ENCODE measurements at places on chromosomes 6 and 20.

GRCh38 chr20:10559266-10559665, 114.5 kb downstream of the JAG1 start:
- no peak for DNase-seq

DNA sequence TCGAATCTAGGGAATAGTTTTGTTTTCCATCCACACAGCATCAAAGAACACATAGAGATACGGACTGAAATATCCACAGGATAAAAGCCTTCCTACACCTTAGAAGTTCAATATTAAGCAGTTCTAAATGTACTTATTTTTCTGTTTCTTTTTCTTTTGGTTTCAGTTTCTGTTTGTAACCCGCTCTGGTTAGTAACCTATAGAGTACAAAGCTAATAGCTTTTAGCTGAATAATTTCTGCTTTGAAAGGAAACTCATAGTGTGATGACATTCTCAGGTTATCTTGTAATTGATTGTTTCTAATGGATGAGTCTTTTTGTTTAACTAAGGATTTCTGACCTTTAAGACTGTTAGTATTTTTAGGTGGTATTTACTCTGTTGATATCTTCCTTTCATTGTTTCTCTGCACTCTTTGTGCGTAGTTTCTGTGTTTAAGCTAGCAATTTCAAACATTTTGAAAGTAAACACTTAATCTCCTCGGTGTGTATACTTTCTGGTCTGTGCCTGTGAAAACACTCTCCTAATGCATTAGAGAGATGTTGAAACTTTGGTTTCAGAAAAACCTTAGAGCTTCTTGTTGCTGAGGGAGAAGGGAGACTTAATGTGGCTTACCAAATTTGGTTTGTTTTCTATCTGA, 385.5 kb downstream of the HDGFL1 start:
- no peak for DNase-seq

DNA sequence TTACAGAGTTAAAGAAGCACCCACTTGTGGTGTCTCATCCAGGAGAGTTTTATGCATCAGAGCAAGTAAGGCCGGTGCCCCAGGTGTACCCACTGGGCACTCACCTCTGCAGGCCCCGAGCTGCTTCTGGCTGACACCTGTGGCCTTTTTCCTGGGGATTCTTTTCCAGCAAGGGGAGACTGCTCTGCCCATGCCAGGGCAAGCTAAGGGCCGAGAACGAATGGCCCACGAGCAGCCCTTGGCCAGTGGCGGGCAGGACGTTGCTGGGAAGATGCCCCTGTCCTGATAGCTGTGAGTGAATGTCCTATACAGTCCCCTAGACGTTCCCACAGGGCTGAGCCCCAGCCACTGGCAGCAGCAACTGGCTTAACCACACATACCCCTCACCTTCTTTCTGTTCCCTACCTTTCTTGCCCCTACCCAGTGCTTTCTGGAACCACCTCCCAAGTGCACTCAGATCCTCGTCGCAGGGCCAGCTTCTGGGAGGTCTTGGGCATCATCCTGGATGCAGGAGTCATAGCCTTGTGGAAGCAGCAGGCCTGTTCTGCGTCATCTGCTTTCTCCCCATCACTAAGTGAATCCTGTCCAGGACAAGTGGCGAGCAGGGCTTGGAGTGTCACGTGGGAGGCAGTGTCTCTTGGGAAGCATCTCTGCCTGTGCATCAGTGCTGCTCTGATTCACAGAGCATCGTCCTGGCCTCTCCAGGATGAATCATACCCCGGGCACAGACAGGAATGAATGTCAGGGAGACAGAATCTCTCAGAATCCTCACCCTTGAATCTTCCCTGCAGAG, 32.5 kb downstream of the SYNDIG1 start:
- DNase-seq = no peak

GRCh38 chr6:3455569-3456394, 1.1 kb downstream of the SLC22A23 start:
- no peak for DNase-seq

- no peak for DNase-seq
These were observed 4.5 kb downstream of the RING1 start for GRCh38 chr6:33212857-33213165.

GRCh38 chr6:43809417-43810305, 39.6 kb downstream of the VEGFA start:
- DNase-seq = peak; percentile 28

DNA sequence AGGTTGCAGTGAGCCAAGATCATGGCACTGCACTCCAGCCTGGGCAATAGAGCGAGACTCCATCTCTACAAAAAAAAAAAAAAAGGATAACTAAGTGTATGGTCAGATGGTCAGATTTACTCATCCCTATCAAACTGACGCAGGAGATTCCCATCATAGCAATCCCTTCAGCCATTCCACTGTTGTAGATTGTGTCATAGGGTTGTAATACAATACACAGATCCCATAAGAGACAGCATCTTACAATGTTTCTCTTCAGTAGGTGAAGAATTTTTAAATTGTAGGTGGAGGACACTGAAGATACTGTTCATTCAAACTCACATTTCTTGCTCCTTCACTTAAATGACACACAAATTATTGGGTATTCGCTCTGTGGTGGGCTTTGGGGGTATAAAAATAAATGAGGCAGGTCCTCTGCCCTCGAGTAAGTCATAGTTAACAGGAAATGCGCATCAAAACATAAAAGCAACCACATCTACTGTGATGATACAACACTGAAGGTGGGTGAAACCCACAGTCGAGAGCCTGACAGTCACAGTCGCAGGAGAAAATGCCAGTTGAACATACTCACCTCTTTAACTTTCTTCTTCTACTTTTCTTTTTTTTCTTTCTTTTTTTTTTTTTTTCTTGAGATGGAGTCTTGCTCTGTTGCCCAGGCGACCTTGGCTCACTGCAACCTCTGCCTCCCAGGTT, 205.5 kb downstream of the ZNF217 start:
- DNase-seq = no peak

DNA sequence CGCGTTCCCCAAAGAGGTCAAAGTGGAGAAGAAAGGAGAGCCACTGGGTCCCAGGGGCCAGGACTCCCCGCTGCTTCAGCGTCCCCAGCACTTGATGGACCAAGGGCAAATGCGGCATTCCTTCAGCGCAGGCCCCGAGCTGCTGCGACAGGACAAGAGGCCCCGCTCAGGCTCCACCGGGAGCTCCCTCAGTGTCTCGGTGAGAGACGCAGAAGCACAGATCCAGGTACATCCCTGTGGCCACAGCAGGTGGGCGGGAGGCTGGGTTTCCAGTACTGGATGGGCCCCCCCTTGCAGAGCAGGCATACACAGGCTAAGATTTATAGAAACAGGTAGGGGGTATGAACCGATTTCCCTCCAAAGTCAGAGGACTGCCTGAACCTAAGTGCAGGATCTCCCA, 42.7 kb upstream of the SMIM28 start:
- no peak for DNase-seq

- no peak for DNase-seq
These were observed 197.4 kb downstream of the PTPRK start for GRCh38 chr6:128323011-128323410.

DNA sequence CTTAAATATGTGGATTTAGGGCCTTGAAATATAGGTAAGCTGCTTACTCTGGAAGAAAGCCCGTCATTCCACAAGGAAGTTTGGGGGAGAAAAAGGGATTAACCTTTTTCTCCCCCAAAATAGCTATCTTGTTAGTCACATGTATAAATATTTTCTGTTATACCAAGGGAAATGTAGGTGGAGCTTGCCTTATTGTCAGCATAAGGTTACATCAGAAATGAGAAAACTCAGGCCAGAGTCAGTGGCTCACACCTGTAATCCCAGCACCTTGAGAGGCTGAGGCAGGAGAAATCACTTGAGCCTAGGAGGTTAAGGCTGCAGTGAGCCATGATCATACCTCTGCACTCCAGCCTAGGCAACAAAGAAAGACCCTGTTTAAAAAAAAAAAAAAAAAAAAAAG, 129.9 kb downstream of the LRFN2 start:
- no peak for DNase-seq

DNA sequence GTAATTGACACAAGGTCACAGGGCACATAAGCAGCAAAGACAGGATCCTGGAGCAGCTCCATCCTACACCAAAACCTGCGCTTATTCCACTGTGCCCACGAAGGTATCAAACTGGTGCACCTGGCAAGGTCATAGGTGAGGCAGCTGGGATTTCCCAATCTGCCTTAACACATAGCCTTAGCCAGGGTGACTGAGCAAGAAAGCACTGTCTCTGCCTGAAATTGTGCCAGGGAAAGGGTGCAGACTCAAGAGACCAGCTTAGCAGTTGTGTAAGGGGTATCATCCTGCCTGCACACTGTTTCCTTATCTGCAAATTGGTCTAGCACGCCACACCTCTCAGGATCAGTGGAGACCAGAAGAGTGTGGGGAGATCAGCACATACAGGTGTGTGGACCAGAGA, 82.8 kb downstream of the MAFB start:
- DNase-seq = no peak

DNA sequence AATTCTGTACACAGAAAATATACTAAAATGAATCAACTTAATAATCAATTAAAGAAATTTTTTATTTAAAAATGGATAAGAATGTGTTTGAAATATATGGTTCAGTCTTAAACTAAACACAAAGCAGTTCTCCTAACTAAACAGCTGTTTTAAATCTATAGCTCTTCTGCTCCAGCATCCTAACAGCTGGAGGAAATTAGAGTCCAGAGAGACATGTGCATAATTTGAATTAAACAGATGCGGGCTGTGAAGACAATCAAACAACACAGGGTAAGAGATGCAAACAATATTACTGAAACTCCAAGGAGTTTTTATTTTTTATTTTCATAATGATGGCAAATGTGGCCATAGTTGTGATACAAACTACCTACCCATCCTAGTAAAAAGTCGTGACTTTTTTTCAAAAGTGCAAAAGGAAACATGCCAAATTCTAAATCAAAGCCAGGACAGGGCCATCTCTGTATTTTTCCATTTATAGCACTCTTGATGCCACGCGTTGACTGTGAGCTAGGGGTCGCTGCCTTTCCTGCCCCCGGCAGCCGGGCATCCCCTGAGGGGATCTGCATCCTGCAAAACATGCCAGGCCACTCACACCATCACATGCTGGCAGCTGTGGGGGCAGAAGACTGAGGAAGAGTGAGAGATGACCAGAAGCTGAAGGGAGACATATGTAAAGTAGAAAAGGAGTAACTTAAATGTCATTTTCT, 310.6 kb downstream of the PRKN start:
- DNase-seq = no peak

DNA sequence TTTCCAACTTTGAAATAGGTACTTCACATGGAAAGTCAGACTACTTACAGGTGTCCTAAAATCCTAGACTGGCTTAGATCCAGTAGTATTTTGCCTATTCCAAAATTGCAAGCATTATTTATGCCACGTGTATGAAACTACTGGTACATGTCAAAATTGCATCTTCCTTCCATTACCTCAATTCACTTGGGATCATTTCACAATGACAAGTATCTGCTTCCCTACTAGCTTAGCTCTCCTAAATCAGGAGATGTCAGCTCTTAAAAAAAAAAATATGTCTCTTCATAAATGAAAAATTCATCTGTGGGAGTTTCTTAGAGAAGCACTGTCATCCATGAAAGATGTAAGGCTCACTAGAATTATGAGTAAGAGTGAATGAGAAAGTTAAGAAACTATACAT, 466.6 kb upstream of the MANEA start:
- DNase-seq = no peak

DNA sequence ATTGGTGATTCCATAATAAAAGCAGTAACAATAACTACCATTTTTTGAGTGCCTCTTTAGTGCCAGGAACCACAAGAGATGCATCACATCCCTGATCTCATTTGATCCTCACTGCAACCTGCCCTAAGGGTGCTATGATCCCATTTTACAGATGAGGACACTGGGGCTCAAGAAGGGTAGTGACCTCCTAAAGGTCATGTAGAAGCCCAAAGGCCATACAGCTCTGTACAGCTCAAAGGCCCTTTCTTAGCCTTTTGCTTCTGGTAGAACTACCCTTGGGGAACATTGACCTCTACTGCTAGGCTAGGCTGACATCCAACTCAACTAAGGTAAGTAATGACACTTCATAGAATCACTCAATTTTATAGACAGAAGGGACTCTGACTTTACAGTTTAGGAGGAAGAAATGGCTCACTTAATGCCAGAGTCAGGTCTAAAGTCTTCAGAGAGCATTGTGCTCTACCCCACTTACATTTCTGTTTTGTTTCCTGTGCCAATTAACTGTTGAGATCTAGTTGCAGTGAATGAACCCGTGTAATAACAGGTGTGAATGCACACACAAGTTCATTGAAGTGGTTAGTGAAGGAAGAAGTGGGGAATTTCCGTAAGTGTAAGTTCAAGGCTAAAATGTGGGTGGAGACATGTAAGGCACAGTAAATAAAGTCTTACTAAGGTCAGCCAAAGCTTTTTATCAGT, 10.7 kb downstream of the SLC9A8 start:
- DNase-seq = no peak

DNA sequence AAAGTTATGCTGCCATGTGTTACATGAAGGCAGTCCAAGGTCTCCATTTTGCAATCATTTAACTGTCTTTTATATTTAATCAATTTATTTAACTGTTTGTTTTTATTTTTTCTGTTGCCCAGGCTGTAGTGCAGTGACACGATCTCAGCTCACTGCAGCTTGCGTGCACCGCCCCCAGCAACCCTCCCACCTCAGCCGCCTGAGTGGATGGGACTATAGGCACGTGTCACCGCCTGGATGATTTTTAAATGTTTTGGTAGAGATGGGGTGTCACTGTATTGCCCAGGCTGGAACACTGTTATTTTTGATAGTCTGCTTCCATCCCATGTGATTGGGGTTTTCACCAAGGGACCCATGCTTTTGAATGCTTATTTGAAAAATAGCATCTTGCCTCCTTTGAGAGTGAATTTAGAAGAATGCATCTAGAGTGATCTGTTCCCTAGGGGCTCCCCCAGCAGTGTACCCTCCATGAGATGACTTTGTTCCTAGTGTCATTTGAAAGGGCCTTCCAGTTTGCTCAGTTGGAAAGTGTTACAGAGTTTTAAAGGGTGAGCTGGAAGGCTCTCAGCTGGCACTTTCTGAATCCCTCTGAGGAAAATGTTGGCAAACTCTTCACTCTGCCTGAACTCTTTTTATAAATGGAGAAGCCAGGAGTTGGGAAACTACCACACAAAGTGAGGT, 143.4 kb downstream of the JARID2 start:
- DNase-seq = no peak

DNA sequence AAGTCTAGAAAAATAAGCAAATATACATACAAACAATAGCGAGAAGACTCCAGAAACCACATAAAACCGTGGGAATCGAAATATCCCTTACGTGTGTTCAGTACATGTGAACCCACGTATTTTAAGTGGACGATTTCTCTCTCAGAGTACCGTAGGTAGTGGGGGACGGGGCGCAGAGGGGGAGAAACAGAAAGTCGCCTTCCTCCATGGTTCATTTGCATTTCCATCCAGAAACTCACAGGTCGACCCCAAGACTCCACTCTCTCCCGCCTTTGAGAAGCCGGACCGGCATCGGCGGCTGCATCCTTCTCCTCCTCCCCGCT, 538 bp upstream of the ENPP1 start:
- DNase-seq = no peak

- no peak for DNase-seq
These were observed 2.0 kb downstream of the CLIC5 start for GRCh38 chr6:46013639-46014038.

Measured in NCI-H1092 treated with DMSO at 0.1 percent for 48 hours (cell line).